ENCODE measurements at places on chromosomes 16 and 17.

- peak; percentile 53 for DNase-seq
Observed at GRCh38 chr17:2400474-2400866, 390 bp downstream of the MNT start.

- peak; percentile 86 for DNase-seq
Observed at GRCh38 chr17:63365366-63366240, 80.5 kb downstream of the CYB561 start.

- DNase-seq, result no peak
Observed at GRCh38 chr16:65453646-65454045, 331.8 kb upstream of the CDH11 start.

DNA sequence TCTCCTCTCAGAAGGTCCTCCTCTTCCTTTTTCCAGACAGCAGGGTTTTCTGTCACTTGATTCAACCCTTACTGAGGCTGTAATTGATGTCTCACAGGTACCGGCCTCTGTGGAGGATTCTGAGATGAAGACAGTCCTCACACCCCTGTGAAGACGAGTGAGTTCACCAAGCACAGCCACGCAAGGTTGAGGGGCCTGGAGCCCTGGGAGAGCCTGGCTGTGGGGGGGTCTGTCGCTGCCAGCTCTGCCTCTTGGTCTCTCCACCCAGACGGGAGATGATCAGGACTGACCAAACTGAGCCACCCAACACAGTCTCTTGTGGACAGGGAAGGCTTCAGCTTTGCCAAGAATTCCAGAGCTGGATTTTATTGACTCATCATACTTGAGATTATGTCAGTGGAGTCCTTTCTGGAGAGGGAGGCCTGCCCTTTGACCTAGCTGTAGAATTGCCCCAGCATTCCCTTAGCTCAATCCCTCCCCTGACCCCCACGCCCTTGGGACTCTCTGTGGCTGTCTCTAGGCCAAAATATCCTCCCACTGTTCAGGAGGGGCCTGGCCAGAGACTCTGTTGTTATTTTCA, 51.1 kb upstream of the CRHR1 start:
- no peak for DNase-seq

GRCh38 chr16:3097266-3097665, 1.8 kb downstream of the ZSCAN10 start:
- DNase-seq, result no peak

- no peak for DNase-seq
Observed at GRCh38 chr17:13721705-13722104, 120.0 kb upstream of the HS3ST3A1 start.

DNA sequence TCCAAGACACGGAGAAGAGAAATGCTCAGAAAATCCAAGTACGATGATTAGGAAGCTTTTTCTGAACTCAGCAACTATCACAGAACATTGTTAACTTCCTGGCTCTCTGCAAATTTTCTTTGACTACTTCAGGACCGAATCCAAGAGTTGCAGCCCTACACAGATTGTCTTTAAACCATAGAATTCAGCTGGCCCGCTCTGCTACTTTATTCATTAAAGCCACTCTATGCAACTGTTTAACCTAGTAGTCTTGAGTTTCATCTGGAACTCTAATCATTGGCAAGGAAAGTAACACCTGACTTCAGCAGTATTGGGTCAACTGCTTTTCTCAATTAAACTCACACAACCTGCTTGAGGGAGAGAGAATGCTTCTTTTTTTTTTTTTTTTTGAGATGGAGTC, 210.1 kb downstream of the SLC39A11 start:
- DNase-seq, result no peak

GRCh38 chr16:14658063-14658462, 25.3 kb downstream of the BFAR start:
- no peak for DNase-seq

- DNase-seq, result no peak
Observed at GRCh38 chr16:73616770-73617169, 568.8 kb upstream of the ZFHX3 start.

DNA sequence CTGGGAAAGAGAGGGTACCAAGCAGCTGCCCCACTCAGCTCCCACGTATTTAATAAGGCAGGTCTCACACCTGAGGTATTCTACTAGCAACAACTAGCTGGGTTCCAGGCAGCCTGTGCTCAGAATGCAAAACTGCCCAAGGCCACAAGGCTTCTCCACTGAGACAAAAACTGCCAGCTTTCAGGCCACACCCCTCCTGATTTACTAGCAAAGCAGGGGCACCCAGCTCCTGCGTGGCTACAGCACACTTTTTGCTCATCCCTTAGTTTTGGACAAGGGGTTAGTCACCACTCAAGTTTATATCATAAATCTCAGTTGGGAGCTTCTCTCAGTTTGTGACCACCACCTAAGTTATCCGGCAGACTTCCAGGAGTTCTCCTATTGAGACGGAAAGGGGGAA, 494.6 kb downstream of the CDH11 start:
- no peak for DNase-seq

DNA sequence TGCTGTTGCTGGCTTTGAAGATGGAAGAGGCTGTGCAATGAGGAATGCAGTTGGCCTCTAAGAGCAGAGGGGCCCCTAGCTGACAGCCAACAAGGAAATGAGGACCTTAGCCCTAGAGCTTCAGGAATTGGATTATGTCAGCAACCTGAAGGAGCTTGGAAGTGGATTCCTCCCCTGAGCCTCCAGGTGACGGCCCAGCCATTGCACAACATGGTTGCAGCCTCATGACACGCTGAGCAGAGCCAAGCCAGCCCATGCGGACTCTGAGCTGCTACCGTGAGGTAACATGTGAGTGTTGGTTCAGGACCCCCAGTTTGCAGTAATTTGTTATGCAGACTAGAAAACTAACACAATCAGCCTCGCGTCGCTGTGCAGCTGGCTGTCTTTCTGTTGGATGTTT, 20.2 kb downstream of the CCDC42 start:
- no peak for DNase-seq

DNA sequence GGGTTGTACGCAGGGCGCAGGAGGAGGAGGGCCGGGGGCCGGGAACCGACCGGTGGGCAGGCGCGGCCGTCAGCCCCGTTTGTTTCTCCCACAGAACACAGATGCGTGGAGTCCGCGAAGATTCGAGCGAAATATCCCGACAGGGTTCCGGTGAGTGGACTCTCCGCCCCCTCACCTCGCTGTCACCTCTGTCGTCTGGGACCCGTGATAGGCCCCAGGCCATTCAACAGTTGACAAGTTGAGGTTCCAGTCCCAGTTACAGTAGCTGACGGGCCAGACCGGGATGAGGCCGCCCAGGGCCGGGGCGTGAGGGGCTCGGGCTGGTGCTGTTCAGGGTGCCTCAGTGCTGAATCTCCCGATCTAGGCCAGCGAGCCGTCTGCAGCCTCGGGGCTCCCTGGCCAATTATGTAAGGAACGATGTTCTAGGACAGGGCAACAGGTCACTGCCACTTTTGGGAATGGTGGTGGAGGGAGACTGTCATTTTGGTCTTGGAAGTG, 628 bp downstream of the GABARAPL2 start:
- no peak for DNase-seq

DNA sequence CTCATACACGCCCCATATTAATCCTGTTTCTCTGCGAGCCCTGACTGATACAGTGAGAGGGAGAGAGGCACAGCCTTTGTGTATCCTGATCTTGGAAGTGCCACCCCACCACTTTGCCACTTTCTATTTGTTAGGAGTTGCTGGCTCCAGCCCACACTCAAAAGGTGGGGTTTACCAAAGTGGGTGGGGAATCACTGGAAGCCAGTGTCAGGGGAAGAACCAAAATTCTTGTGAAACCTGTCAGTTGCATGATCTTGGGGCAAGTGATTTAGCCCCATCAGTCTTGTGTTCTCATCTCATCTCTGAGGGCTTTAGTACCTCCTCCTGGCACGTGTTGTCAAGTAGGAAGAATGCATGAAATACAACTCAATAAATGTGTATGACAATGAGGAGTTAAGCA, 119.5 kb downstream of the SOX9 start:
- DNase-seq, result no peak

- DNase-seq, result peak; percentile 66
Observed at GRCh38 chr16:51762081-51762996, 611.3 kb upstream of the SALL1 start.

GRCh38 chr17:647324-648197, 67.1 kb downstream of the VPS53 start:
- no peak for DNase-seq

DNA sequence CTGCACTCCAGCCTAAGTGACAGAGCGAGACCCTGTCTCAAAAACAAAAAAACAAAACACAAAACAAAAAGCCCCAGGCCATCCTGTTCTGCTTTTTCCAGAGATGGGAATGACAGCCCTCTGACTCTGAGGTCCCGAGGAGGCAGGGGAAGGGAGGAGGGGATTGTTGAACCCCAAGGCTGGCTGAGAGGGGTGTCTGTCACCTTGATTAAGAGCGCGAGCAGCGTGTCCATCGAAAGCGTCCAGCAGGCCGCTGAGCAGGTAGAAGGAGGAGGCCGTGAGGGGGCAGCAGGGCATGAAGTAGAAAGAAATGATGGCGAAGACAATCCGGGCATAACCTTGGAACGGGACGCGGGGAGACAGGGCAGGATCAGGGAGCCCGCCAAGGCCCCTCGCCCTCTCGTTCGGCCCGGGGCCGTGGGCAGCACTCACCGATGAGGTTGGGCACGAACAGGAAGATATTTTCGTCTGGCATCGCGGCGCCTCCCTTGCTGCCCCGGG, 593 bp downstream of the CDIPT start:
- DNase-seq, result peak; percentile 13

DNA sequence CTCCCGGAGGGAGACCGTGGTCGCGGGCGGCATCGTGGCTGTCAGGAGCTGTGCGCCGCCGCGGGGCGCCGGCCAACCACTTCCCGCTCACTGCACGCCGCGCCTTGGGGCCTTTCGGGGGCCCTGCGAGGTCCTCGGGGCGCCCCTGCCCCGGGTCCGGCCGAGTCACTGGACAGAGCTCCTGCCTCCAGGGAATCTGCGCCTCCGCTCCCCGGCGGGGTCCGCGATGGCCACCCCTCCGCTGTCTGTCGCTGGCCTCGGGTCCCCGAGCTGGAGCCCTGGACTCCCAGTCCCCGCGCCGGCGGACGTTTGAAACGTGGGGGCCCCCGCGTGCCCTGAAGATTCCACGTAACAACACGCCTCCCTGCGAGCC, at the start of gene QRICH2:
Gene QRICH2 (minus strand): TSS at position 311 of the 373 bp plus-strand sequence. CDS start 278 bp downstream, at position 33.
- DNase-seq, result no peak

- DNase-seq, result peak; percentile 22
Observed at GRCh38 chr17:73420897-73421296, 109.1 kb upstream of the CDC42EP4 start.

DNA sequence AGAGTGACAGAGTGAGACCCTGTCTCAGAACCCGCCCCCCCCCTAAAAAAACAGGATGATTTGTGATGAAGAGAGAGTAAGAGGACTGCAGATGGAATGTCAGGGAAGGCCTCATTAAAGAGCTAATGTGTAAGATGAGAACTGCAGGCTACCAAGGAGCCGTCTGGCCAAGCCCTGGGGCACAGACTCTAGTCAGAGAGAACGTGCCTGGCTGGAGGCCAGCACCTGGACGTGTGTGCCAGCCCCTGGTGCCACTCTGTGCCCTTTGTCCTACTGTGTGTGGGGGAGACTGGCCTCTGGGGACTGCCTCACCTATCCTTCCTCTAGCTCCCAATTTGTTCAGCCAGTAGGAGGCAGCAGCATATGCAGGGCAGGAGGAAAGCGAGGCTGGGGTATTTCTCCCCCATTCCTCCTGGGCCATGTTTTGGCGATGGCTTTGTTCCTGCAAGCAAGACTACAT, 37.1 kb downstream of the KNOP1 start:
- no peak for DNase-seq

DNA sequence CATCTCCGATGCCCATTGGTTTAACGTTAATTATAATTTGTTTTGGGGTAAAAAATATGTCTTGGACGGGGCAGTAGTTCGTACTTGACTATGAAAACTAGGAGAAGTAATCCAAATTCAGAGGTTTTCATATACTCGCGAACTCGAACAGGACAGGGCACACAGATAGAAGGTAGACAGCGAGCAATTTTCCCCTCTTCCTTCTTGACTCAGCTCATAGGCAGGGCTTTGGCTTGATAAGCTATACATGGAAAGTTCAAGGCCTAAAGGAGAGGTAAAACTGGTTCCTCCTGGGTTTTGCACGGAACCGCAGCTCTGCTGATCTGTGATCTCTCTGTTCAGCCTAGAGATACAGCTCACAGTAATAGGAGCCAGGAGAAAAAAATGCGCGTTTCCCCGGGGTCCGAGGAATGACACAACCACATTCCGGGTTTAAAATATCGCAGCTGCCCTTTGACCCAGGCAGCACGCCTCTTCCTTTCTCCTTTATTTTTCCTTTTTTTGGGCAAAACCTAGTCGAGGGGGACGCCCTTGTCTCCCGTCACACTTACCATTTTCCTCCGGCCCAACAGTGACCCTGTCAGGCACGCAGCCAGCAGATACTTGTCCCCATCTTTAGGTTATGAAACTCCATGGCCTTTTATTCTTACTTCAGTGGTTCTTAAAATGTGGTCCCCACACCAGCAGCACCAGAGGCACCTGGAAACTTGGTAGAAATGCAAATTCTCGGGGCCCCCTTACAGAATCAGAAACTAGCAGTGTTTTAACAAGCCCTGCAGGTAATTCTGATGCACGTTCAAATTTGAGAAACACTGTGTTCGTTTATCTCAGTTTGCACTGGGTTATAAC, 1.7 kb upstream of the LASP1 start:
- peak; percentile 82 for DNase-seq

DNA sequence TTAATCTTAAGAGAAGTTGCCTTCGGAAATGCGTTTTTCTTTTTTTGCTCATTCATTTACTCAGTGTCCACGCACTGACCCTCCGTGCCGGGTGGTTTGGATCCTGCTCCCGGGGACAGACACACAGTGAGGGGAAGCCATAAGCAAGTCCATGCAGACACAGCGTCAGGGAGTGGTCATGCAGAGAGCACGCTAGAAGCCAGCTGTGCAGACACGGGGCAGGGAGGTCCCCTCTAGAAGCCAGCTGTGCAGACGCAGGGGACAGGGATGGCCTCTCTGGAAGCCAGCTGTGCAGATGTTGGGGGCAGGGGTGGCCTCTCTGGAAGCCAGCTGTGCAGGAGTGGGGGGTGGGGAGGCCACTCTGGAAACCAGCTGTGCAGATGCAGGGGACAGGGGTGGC, 4.8 kb downstream of the GAA start:
- DNase-seq, result no peak

DNA sequence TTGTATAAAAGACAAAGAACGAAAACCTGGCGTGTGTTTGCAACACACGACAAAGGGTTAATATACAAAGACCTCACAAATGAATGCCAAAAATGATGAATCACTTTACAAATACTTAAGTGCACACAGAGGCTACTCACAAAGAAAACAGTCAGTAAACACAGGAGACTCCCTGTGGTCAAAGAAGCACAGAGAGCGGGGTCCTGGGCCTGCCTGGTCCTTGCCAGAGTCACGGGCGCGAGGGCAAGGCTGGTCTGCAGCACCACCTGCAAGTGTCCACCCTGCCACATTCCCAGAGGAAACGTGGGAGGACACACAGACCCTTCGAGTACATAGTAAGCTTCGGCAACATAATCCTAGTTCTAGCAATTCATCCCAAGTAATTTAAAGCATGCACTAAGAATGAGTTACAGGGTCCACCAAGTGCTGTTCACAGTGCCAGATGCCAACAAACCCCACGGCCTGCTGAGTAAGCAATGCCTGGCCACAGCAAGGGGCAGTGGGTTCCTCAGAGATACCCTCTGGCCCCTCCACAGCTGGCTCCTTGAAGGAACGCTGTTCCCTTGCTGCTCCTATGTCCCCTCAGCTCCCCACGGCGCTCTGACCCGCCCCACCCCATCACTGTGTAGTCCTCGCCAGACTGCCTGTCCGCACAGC, 24.6 kb upstream of the FAAP100 start:
- peak; percentile 79 for DNase-seq

GRCh38 chr16:78170494-78170933, 71.1 kb downstream of the WWOX start:
- DNase-seq, result no peak

Measured in fibroblast of skin of right biceps (primary cell).